Activated CD8-positive, alpha-beta memory T cell treated with anti-CD3 and anti-CD28 coated beads for 4 hours (primary cell): ENCODE measurements at places on chromosomes 7 and 10.

- DNase-seq = no peak
These were observed 50.5 kb downstream of the VIPR2 start for GRCh38 chr7:159094023-159094740.

DNA sequence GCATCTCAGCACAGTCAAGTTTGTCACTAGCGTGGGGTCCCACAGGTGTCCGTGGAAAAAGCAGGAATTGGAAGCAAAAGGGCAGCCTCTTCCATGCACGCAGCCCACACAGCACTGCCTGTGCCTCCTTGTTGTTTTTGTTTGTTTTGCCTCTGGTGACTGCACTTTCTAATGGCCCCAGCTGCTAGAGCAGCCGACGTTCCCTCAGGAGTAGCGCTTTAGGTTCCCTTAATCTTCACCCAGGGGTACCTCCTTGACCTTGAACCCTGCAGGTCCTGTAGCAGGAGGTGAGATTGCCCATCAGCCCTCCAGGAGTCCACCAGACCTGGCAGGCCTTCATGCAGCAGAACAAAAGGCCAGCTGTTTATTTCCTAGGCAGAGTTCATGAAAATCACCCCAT, 210.1 kb downstream of the CACNB2 start:
- DNase-seq = no peak

- DNase-seq = no peak
These were observed 88.0 kb downstream of the CPED1 start for GRCh38 chr7:121076350-121077164.

DNA sequence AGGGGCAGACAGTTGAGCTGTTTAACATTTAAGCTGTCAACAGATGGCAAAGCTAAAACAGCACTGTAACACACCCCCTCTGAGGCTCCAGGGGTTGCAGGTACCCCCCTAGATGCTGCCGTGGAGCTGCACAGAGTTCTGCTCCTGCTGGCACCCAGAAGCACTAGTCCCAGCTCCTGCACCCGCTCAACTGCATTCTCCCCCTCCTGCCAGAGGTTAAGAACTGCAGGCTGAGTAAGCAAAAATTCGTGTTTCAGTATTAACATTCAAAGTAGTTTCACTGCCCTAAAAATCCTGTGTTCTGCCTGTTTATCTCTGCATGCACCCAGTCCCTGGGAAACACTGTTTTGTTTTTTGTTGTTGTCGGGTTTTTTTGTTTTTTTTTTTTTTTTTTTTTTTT, 790.8 kb upstream of the KCND2 start:
- DNase-seq = no peak

- DNase-seq = no peak
These were observed 503.7 kb downstream of the TNS3 start for GRCh38 chr7:47078241-47078640.

- no peak for DNase-seq
These were observed 65.0 kb upstream of the EN2 start for GRCh38 chr7:155392726-155393570.

- DNase-seq = no peak
These were observed 10.4 kb downstream of the NXPH1 start for GRCh38 chr7:8443576-8444467.

DNA sequence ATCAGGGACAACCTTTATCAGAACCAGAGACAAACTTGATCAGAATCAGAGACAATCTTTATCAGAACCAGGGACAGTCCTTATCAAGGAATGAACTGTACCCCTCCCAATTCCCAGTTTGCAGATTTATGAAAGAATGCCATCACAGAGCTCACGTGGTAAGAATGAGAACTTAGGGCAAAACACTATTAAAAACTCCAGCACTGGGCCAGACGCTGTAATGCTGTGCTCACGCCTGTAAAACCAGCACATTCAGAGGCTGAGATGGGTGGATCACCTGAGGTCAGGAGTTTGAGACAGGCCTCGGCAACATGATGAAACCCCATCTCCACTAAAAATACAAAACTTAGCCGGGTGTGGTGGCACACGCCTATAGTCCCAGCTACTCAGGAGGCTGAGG, 85.1 kb upstream of the TNRC18 start:
- no peak for DNase-seq

GRCh38 chr10:130255777-130256176, 119.6 kb downstream of the GLRX3 start:
- DNase-seq = no peak

DNA sequence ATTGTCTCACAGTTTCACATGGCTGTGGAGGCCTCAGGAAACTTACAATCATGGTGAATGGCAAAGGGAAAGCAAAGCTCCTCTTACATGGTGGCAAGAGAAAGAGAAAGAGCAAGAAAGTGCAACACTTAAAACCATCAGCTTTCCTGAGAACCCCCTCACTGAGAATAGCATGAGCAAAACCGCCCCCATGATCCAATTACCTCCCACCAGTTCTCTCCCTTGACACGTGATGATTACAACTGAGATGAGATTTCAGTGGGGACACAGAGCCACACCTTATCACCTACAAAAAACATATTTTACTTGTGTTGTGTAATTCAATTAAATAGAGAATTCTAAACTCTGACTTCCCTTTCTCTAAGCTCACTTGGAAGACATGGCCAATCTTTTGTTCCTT, 80.2 kb downstream of the SEMA3C start:
- DNase-seq = no peak

GRCh38 chr7:27912751-27913150, 172.8 kb downstream of the TAX1BP1 start:
- no peak for DNase-seq

DNA sequence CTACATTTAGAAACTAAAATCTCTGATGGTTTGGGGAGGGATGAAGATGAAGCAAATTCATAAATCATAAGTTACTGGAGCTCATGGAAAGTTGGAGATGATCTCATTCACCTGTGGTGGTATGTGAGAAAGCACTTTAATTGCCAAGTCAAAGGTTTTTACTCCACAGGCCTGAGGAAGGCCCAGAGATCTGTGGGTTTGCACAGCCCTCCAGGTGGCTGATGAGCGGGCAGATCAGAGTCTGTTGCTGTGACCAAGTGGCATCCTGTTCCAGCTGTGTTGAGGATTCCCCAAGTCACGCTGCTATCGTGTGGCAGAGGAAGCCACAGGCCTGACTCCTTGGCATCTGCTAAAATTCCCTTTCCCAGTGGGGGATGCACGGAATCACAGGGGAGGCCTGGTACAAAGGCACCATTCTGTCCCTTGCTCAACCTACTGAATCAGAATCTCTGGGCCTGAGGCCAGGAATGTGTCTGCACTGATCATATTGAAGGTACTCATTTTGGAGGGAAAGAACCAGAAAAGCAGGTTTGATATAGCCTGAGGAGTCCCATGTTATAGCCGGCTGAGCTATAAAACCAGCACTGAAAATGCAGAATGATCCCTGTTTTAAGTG, 19.7 kb upstream of the DDC start:
- no peak for DNase-seq

GRCh38 chr7:125926621-125927020, 997.0 kb upstream of the POT1 start:
- no peak for DNase-seq

- no peak for DNase-seq
These were observed 235.9 kb upstream of the ZNF32 start for GRCh38 chr10:43884501-43885105.

DNA sequence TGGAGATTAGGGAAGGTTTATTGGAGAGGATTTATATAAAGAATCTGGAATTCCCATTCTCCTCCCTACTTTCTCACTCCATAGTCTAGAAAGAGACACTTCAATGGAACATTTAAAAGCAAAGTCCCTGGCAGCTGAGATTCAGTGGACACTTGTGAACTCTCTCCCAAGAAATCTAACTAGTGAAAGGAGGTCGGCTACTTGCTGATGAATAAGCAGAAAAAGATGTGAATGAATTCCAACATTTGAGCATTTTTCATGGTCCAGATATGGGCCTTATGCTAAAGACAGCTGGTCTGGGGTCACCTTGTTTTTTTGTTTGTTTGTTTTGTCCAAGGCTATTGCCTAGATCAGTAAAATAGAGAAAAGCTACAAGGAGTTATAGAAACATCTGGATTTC, 141.1 kb upstream of the LRRTM3 start:
- DNase-seq = no peak

GRCh38 chr7:151057506-151057988, at the start of gene CDK5:
Gene CDK5, minus strand, starts transcription at chr7:151057897. Its CDS starts 49 bp downstream, at chr7:151057848.
- DNase-seq = no peak

DNA sequence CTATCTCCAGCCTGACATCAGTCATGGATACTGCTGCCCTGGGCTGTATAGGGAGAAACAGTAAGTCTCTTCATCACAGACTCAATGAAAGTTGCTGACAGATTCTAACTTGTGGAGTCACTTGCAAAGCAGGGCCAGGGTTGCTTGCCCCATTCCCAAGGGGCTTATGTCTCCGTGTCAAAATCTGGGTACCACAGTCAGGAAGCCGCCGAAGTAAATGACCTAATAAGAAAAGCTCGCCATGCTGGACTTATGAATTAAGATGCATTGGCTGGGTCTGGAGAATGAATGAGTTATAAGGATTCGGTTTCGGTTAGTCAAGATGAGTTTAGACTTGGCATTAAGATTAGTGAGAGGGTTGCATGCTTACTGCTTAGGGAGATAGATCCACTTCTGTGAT, 10.8 kb upstream of the OR6V1 start:
- no peak for DNase-seq

DNA sequence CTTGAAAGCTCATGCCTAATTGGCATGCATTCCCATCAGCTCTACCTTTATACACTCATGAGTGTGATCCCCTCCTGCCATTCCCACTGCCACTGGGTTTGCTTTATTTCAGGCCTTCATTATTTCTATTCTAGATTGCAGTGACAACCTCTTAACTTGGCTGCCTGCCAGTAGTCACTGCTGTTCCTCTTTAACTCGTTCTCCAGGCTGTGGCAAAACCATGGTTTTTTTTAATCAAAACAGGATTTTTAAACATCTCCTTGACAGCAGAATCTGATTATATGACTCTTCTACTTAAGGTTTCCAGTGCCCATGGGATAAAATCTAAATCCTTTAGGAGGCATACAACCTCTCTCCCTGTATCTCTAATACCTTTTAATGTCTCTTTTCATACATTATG, 223.7 kb upstream of the PCDH15 start:
- DNase-seq = no peak

- no peak for DNase-seq
These were observed 32.5 kb downstream of the ERLIN1 start for GRCh38 chr10:100153239-100153825.

- DNase-seq = no peak
These were observed 55.6 kb downstream of the SLC16A9 start for GRCh38 chr10:59654007-59654406.
